Neural crest cell (in vitro differentiated cells): ENCODE measurements at places on chromosomes 2 and 18.
A peak's percentile ranks its signal among the peaks of the same experiment; 100 is the strongest.

DNA sequence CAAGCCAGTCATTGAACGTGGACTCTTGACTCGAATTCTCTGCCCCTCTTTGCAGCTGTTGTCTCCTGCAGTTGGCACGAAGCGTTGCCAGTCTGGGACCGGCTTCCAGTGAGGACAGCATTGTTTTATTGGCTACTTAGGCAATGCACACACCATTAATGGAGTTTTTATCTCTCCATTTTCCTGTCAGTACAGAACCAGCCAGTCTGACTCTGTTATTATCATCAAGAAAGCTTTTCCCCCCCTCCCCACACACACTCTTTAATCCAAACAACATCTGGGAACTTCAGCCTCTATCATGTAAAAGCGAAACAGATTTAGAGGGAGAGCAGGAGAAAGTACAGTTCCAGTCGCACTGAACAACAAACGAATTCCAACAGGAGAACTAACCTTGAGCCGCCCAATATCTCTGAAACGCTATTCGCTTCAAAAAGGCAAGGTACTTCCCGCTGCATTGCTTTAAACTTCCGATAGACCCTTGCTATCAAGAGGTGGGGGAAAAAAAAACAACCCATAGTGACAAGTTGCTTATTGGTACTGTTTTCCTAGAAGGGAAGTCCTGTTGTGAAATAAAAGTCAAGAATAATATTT lies 38.2 kb downstream of the ACVR1 start:
- no peaks in the 10 kb centered on the region for H3K27me3 ChIP-seq
- no peak for DNase-seq
- peaks cover 33% of the 10 kb centered on the region for H3K4me1 ChIP-seq
- no peak overlapping the region for H3K4me3 ChIP-seq

GRCh38 chr2:97994476-97994875 lies 1.3 kb downstream of the TMEM131 start:
- peak overlapping the region; percentile 96 for H3K4me3 ChIP-seq
- H3K27ac ChIP-seq, result peak overlapping the region; percentile 93
- H3K36me3 ChIP-seq, result no peaks in the 10 kb centered on the region
- peaks cover 41% of the 10 kb centered on the region for H3K4me1 ChIP-seq
- DNase-seq, result no peak

- H3K27me3 ChIP-seq, result peaks cover 87% of the 10 kb centered on the region
- no peak for DNase-seq
- peaks cover 10% of the 10 kb centered on the region for H3K4me1 ChIP-seq
Observed at GRCh38 chr2:949384-950079, 1.1 kb upstream of the SNTG2 start.

- no peaks in the 10 kb centered on the region for H3K36me3 ChIP-seq
- H3K4me3 ChIP-seq, result no peak overlapping the region
- H3K4me1 ChIP-seq, result no peaks in the 10 kb centered on the region
- H3K27me3 ChIP-seq, result no peaks in the 10 kb centered on the region
Observed at GRCh38 chr2:185082749-185083148, 484.4 kb downstream of the ZNF804A start.

- H3K4me3 ChIP-seq, result no peak overlapping the region
- peak overlapping the region; percentile 23 for H3K27ac ChIP-seq
- peaks cover 40% of the 10 kb centered on the region for H3K4me1 ChIP-seq
- no peaks in the 10 kb centered on the region for H3K27me3 ChIP-seq
- DNase-seq, result no peak
Observed at GRCh38 chr2:15772086-15772595, 168.2 kb upstream of the MYCN start.

- H3K27ac ChIP-seq, result peak overlapping the region; percentile 97
- no peaks in the 10 kb centered on the region for H3K27me3 ChIP-seq
- no peak overlapping the region for H3K4me3 ChIP-seq
- peak; percentile 5 for DNase-seq
- H3K4me1 ChIP-seq, result peaks cover 14% of the 10 kb centered on the region
Observed at GRCh38 chr18:45197526-45197970, 417.7 kb upstream of the SLC14A2 start.

GRCh38 chr18:11432360-11432811 lies 177.0 kb upstream of the SLC35G4 start:
- H3K36me3 ChIP-seq, result no peaks in the 10 kb centered on the region
- H3K27ac ChIP-seq, result no peak overlapping the region
- no peaks in the 10 kb centered on the region for H3K4me1 ChIP-seq
- DNase-seq, result no peak
